Mammary epithelial cell (primary cell): ENCODE measurements at places on chromosomes 3 and 15. TPM values are rescaled to one million over a fixed set of nuclear protein-coding genes. Genes with fewer than 3 reads are reported as not detected.

GRCh38 chr3:71086777-71087142 is 496.8 kb downstream of the FOXP1 start:
- no peak for DNase-seq

DNA sequence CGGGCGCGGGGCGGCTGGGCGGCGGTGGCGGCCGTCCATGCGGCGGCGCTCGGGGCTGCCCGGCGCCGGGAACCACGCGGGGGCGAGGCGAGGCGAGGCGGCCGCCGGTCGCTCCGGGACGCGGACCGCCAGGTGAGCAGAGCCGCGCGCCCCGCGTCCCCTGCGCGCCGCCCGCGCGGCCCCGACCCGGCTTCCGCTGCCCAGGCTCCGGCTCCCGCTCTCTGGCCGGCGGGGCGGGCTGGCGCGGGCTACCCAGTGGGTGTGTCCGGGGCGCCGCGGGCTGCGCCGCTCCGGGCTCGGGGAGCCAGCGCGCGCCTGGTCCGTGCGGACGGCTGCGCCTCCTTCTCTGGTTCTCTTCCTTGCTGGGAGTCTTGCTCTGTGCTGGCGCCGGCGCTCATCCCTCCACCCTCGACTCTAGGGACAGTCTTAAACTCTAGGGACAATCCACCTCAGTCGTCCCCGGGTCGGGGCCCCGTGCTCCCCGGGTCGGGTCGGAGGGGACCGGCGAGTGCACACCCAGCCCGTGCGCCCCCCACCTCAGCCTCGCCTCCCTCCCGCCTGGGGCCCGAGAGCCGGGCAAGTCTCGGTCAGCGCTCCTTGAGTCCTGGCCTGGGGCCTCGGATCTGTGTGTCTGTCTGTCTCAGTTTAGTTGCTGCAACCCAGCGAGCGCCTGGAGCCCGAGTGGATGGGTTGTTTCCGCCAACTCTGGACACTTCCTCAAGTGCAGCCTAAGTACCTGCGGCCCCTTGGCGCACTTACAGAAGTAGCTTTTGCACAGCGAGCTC is 488 bp downstream of the THSD4 start:
- peak; percentile 60 for DNase-seq

DNA sequence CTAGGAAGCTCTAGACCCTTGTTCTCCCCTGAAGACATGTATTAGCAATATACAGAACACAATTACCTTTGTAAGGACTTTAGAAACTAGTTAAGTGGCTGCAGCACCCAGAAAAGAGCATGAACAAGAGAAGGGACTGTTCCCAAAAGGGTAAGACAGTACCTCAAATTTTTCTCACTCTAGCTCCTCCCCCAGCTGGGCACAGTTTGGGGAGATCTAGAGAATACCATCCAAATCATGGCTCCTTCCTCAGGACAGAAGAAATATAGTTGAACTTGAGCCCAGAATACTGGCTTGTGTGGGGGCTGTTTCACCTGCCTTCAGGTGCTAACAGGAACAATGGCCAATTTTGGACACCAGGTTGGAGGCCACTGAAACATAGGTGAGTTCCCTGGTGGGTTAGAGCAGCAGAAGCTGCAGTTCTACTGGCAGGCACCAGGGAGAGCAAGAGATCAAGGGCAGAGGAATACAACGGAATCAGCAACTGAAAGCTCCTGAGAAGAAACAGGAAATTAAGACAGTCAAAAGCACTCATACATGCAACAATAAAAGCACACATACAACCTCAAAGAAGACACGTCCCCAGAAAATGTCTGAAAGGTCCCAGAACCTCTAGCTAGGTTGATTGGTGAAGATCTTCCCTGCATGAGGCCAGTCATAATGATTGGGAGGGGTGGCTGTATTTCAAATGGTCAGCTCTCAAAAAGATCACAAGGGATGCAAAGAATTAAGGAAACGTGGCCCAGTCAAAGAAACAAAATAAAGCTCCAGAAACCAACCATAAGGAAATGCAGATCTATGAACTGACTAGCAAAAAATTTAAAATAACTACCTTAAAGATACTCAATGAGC is 104.9 kb upstream of the ASB14 start:
- DNase-seq, result peak; percentile 51

HGD gene
- 0.50 TPM for total RNA-seq
